ENCODE measurements at places on chromosomes 5 and 9.

GRCh38 chr5:82912462-82912861, 164.7 kb downstream of the TMEM167A start:
- DNase-seq = no peak

DNA sequence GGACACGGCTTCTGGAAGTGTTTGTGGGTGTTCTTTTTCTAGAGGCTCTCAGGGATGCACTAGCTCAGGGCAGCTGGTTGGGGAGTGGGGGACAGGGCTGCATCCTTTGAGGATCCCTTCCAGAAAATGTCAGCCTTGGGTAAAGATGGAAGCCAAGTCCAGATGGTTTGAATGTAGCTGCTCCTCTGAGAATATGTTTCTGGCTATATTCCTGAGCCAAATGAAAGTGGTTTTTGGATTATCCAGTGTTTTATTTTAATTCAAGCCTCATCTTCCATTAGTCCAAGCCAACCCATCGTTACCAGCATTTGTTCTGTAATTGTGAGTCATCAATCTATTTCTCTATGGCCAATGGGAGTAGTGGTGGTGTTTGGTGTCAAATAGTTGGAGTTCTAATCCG, 70.4 kb downstream of the SPRY4 start:
- DNase-seq = no peak

DNA sequence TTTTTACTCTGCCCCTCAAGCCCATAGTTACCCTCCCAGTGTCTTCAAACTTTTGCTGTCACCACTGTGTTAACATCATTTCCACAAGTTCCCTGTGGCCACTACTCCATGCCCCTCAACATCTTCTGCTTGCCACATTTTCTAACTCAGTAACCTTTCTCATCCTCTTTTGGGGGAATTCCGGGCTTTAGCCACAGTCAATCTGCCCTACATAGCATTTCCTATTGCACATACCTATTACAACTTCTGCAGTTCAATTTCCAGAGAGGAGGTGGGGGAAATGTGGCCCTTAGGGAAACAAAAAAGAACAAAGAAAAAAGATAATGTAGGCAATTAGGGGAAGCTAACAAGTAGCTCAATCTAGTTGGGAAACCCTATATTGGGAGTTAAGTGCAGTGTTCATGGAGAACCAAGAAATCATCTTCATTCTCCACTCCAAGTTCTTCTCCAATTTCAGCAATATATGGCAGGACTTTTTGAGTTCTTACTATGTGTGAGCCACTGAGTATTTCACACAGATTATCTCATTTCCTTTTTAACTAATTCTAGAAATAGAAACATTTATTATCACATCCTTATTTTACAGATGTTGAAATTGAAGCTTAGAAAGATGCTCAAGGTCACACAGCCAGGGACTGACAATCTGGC, 40.2 kb upstream of the LPAR1 start:
- no peak for DNase-seq

GRCh38 chr5:115440782-115441451, 103.7 kb downstream of the FEM1C start:
- no peak for DNase-seq

DNA sequence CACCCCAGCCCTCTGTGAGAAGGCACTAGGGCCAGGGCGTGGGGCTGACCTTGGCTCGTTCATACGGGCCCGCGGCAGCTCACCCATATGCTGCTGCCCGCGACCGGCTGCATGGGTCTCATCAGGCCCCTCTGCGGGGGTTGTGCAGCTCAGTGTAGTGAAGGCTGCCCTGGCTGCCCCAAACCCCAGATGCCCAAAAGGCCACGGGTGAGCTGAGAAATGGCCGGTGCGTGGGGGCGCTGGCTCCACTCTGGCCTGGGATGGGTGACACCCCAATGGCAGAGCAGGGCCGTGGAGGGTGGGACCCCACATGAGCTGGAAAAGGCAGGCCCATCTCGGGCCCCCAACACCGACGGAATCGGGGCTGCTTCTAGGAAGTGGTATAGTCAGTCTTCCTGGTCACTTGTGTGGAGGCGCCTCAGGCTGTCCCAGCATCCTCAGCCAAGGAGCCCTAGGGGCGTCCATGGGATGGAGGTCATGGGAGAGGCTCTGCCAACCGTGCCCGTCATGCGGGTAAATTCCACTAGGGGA, 19.4 kb upstream of the LRRC14B start:
- DNase-seq = no peak

DNA sequence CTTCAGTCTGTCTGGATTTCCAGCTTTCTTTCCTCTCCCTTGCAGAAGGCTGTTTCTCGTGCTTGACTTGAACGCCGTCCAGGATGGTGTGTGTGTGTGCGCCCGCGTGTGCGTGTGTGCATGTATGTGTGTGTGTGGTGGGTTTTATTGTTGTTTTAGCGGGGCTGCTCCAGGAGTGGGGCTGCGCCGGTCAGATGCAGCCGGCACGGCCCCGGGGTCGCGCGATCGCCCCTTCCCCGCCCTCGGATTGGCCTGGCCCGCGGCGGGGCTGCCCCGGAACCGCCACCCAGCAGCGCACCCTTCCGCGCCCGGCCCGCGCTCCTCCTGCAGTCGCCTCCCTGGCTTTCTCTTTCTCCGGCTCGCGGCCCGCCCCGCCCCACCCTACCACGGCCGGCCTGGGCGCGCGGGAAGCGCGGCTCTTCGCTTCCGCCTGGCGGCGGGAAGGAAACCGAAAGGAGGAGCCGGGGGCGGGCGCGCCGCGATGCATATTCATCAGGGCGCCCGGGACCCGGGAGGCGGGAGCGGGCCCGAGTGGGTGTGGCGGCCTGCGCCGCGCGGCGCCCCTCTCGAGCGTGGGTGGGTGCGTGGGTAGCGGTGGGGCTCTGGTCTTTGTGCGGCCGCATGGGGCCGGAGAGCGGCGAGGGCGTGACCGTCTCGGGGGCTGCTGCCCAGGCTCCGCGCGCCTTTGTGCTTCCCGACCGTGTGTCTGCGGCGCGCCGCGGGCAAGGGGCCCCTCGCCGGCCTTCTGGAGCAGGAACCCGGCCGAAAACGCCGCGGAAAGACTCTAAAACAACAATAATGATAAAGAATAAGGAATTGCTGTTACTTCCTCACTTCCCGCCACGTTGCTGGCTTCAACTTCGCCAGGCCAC, 8.5 kb upstream of the NFIB start:
- DNase-seq = peak; percentile 77

- no peak for DNase-seq
Observed at GRCh38 chr5:14744296-14745187, 80.0 kb downstream of the OTULIN start.

DNA sequence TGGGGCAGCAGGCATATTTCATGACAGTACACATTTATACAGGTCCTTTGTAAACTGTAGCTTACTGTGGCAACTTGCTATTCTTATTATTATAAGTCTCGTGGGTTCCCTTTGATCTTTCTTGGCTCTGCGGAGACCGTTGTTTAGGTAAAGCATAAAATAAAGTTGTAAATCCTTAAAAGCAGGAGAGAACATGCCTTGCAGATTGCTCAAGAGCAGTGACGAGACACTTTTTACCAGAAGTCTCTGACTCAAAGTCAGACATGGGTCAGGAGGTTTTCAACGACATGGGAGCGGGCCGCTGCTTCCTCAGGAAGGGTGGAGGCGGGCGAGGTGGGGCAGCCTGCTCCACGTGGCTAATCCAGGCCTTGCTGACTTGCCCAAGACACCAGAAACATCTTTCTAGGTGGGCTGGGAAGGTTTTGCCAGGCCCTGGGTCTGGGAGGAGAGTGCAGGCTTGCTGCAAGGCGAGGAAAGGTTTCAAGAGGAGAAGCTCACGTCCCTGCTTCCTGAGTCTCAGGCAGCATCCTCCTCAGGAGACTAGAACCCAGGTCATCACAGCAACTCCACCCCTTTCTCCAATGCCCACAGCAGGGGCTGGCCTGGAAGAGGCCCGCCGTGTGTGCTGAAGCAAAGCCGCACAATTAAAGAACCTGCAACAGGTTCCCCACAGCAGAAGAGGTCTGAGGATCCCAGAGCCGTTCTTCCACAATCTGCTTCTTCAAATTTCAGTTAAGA, 6.5 kb downstream of the TBC1D2 start:
- no peak for DNase-seq

DNA sequence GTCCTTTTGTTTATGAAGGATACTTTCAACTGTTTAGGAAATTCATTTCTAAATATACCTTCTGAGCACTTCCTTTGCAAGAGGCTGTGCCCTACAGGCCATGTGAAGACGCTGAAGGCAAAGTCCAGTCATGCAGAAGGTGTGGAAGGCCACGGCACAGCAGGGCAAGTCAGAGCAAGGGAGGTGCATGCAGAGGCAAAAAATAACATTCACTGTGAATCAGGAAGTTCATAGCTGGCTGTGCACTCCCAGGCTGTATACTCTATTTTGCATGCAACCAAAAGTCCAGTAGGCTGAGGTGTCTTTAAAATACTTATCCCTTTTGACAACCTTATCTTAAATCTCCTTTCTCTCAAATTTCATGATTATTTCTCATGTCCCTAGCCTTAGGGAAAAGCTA, 50.3 kb downstream of the GNAQ start:
- no peak for DNase-seq

GRCh38 chr5:107496466-107496865, 174.3 kb downstream of the EFNA5 start:
- no peak for DNase-seq

GRCh38 chr9:109107402-109108240, 12.1 kb downstream of the TMEM245 start:
- DNase-seq = no peak

DNA sequence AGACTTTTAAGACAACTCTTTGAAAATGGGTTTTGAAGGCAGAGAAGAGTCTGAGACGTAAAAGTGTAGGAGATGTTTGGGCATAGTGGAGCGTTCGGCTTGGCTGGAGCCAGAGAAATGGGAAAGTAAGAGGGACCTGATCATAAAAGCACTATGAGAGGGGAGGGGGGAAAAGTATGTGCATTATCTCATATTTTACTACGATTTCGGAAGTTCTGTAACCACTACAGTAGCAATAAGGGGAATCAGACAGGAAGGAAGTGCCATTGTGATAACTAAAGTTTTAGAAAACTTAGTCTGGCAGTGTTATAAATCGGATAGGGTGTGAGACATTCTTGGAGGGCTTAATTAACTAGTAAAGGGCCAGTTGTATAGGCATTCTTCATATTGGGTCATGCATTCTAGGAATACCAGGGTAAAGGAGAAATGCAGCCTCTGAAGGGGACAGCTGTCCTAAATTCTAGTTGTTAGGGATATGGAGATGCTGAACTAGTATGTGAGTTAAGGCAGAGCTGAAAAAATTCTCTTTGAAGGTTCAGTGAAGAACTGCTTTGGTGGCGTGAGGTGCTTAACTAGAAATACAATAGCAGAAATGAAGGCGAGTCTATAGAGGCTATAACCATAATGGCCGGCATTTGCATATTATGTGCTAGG, 83.8 kb upstream of the FREM1 start:
- DNase-seq = no peak

Data from fibroblast of skin of left biceps (primary cell).